ENCODE measurements at places on chromosomes 7 and 10.

DNA sequence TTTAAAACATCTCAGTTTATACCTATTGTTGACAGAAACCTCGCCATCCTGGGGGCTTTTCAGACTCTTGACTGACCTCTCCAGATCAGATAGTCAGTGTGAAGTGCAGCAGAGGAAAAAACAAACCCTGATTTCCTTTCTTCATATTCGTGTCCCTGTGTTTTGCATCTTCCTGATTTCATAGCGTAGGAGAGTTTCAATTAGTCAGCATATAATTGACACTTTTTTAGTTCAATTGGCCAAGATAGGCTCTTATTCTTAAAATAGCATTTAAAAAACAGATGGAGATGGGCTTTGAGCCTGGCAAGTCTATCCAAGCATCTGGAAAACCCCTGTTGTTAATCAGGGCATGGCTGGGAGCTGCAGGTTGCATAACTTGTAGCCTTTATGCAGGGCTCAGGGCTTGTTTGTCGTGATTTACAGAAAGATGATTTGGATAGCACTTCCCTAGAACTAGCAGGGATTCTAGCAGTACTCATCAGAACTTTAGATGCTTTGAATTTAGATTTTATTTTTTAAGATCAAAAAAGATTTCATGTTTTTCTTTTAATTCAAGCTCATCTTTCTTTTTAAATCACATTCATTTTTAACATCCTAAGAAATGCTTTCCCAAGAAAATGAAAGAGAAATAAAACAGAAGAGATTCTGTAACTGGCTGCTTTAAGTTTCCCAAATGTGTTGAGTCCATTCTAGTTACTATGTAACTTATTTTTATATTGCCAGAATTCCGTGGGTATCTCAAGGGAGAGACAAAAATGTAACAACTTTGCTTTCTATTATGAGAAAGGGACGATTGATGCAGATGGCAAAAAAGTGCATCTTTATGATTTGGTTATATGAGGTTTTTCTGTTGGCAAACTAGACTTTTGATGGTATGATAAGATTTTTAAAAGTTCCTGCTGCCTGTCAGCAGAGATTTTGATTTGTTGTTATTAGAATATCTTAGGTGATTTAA, 270.8 kb upstream of the FZD8 start:
- DNase-seq: peak; percentile 52

DNA sequence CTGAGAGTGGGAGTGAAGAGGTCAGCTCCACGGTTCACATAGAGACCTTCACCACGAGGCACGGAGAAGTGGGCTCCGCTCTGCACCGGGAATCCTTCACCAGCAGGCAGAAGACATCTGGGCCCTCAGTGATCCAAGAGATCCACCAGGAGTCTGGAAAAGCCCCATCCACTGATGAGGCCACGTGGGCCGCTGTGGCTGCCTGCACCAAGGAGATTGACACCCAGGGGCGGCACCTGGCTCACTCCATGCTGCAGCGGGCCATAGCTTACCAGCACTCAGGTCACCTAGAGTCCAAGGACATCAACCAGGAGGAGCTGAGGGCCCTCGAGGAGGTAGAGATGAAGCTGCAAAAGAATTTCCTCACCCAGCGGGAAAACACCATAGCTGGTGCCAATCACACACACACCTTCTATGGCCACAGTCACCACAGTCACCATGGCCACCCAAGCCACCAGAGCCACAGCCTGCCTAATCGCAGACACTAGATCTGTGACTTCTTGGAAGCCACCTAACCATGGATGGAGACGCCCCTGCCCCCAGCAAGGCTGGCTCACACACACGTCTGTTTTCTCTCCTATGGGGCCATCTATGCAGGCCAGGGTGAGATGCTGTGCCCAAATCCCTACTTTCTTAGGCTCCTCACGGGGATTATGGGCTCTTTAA, 694 bp downstream of the C10orf62 start:
- DNase-seq: no peak

GRCh38 chr7:46776790-46777189, 805.1 kb downstream of the TNS3 start:
- DNase-seq: peak; percentile 41

DNA sequence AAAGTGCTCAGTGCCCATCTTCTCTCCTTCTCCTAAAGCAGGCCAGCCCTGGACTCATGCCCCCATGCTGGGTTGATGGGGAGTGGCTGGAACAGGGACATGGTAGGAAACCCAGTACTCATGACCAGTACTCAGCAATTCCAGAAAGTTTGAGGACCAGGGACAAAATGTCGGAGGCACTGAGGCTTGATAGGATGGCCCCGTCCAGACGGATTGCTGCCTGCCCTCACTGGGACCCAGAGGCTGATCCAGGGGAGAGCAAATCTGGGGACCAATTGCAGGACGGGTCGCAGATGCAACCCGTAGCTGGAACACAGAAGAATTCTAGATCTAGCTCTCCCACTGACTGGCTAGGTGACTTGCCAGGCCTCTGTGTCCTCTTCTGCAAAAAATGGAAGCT, 5.1 kb downstream of the ZCCHC24 start:
- no peak for DNase-seq

- DNase-seq: no peak
These were observed 1.4 kb downstream of the PTPRE start for GRCh38 chr10:127908106-127908958.

DNA sequence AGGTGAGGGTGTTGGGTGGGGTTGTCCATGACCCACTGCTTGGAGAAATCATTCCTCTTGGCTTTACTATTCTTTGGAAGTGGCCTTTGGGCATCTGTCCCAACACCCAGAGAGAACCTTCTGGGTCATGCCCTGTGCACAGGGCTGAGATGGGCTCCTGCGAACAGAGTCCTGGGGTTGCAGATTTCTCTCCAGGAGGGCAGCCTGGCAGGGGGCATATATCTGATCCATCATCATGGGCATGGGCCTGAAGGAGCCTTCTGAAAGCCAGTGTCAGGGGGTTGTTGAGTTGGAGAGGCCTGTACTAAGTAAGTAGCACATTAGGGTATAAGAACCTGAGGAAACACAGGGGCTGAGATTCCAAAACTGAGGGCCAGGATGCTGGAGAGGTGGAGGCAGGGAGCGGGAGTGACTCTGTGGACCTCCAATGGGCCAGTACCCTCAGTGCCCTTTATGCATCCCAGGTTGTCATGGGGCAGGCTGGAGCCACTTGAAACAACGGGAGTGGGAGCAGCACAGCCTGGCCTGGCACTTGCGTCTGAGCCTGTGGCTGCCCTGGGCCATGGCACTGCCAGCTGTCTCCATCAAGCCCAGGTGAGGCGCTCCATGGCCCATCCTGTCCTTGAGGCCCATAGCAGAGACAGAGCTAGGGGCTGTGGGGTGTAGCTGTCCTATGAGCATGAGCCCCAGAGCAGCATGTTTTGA, 203.7 kb downstream of the GRID1 start:
- no peak for DNase-seq

GRCh38 chr7:28890137-28890536, 68.0 kb downstream of the TRIL start:
- DNase-seq: no peak

DNA sequence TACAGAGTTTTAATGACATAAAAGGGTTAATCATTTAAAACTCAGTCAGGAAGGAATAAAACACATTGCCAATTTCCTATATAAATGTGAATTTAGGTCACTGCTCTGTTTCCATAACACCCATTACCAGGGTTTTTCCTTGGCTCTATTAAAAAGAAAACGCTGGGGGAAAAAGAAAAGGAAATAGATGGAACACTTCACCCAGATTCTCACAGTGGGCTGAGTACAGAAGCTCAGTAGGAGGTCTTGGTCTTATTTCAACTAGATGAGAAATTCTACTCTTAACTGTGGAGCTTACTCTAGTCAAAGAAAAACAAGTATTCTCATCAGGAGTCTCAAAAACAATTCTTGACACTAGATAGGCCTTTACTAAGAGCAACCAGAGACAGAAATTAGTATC, 36.5 kb downstream of the GLUD1 start:
- DNase-seq: no peak

Measured in fibroblast of upper back skin (primary cell).